HTR-8/SVneo (cell line): ENCODE measurements at places on chromosomes 12 and 14.

GRCh38 chr14:90844321-90844720, 28.1 kb upstream of the TTC7B start:
- no peak for DNase-seq

DNA sequence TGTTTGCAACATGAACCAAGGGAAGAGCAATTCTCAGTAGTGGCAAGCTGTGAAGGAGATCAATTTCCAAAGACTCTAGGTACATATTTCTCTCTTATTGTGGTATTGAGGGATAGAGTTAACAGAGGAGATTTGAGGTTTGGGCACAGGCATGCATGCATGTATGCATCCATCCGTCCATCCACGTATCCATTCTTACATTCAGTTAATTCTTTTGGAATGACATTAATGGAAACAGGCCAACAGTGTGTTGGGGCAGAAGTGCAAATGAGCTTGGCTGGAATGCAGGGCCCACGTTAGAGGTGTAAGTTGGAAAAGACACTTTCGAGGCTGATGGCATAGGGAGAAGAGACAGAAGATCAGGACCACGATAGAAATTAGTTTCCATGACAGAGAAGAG, 216.9 kb upstream of the PELI2 start:
- no peak for DNase-seq

DNA sequence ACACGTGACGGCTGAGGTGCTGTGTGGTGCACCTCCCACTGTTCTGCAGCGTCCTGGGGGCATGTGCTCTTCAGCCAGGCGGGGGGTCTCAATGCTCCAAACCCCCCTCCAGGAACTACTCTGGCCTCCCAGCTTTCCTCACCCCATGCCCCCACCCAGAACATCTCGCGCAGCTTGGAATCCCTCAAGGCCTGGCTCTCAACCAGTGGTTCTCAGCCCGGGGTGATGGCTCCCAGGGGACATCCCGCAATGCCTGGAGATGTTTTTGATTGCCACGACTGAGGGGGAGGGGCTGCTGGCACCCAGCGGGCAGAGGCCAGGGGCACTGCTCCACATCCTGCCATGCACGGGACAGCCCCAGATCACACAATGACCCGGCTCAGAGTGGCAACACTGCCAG, 78.9 kb upstream of the DICER1 start:
- no peak for DNase-seq

GRCh38 chr12:51748235-51748634, 100.3 kb downstream of the FIGNL2 start:
- DNase-seq = no peak

DNA sequence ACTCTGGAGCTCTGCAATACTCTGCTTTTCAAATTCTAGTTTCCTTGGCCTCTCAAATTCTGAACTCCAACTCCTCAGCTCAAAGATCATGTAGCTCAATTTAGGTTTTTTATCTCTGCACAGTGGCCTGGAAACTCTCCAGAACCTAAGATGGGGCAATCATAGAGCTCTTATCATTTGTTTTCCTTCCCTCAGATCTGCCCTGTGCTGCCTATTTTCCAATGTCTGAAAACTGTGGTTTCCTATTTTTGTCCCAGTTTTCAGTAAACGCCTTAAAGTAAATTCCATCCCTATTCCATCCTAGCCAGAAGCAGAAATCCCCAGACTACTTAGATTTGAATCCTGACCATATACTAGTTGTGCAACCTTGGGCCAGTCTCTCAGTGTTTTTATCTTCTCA, 73.2 kb downstream of the CEP83 start:
- no peak for DNase-seq

DNA sequence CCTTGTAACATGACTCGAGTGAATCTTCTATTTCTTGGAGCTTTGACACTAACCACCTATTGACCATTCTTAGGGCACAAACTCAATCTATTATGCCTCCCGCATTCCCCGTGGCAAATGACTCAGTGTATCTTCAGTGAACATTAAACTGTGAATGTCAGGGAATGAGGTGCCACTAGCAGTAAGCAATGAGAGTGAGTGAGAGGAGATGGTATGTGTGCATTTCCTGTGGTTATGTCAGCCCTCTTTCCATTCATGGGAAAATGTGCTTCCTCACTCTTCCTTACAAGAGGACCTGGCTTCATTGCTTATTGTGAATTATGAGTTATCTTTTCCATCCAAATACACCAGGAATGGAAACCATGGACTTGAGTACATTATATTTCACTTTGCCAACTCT, 229.2 kb downstream of the EMP1 start:
- DNase-seq = no peak

GRCh38 chr12:100279607-100280244, 12.7 kb downstream of the SCYL2 start:
- DNase-seq = no peak

GRCh38 chr14:103330536-103330935, 3.5 kb upstream of the EIF5 start:
- DNase-seq = no peak

DNA sequence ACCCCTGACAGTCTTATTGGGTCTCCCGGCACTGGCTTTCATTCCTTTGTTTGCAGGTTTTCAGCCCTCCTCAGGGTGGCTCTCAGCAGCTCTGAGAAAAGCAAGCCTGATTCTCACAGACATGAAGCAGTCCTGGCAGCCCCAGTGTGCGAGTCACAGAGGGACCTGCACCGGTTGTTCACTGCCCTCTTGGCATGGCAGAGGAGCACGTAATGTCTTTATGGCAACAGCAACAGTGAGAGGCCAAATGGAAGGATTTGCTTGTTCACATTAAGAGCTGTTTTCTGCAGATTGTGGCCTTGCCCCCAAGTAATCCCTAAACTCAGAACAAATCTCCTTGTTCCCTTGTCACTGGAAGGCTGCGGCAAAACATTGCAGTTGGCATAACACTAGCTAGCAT, 3.4 kb downstream of the KCNA5 start:
- DNase-seq = no peak

- DNase-seq = no peak
Observed at GRCh38 chr14:51139121-51139681, 44.3 kb upstream of the TRIM9 start.

- peak; percentile 51 for DNase-seq
Observed at GRCh38 chr14:99568567-99569560, 35.1 kb downstream of the CCDC85C start.

DNA sequence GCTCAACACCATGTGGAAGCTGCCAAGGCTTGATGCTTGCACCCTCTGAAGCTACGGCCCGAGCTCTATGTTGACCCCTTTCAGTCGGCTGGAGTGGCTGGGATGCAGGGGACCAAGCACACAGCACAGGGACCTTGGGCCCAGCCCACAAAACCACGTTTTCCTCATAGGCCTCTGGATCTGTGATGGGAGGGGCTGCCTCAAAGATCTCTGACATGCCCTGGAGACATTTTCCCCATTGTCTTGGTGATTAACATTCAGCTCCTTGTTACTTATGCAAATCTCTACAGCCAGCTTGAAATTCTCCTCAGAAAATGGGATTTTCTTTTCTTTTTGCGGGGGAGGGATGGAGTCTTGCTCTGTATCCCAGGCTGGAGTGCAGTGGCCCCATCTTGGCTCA, 46.3 kb downstream of the MON2 start:
- no peak for DNase-seq

DNA sequence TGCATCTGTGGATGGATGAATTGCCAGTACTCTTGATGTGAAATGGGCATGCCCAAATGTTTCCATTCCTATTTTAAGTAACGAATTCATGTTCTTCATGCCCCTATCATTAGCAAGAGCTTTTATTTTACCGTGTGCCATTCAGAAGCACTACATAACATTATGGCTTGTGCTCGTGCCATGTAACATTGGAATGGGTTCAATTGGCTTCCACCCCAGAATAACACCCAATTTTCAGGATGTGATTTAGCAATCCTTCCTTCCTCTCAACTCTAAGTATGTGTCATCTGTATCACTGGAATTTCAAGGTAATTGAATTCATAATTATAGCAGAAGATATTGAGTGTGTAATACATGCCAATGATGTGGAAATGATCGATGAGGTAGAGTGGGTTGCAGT, 145.8 kb upstream of the TMPO start:
- DNase-seq = no peak
